ENCODE measurements at places on chromosomes 2 and 18. TPM values are rescaled to one million over a fixed set of nuclear protein-coding genes. Genes with fewer than 3 reads are reported as not detected.

THSD7B gene
- polyA plus RNA-seq: 0.13 TPM

MC4R gene
- not detected for polyA plus RNA-seq

MAP3K19 gene
- not detected for polyA plus RNA-seq

LOXHD1 gene
- polyA plus RNA-seq: not detected

CCDC102B gene
- 2.8 TPM for polyA plus RNA-seq

CYS1 gene
- polyA plus RNA-seq: 2.5 TPM

RTP5 gene
- not detected for polyA plus RNA-seq

SNTG2 gene
- polyA plus RNA-seq: 0.43 TPM

RPL31 gene
- polyA plus RNA-seq: 3,206 TPM

PPP4R1 gene
- 135 TPM for polyA plus RNA-seq

DRC1 gene
- 0.05 TPM for polyA plus RNA-seq

FAM228A gene
- polyA plus RNA-seq: 0.17 TPM

NCK2 gene
- polyA plus RNA-seq: 32.9 TPM

- DNase-seq: no peak
Measured at GRCh38 chr2:16647992-16648617, 17.5 kb downstream of the CYRIA start.

- DNase-seq: no peak
Measured at GRCh38 chr18:80074697-80075096, 34.4 kb upstream of the ADNP2 start.

DNA sequence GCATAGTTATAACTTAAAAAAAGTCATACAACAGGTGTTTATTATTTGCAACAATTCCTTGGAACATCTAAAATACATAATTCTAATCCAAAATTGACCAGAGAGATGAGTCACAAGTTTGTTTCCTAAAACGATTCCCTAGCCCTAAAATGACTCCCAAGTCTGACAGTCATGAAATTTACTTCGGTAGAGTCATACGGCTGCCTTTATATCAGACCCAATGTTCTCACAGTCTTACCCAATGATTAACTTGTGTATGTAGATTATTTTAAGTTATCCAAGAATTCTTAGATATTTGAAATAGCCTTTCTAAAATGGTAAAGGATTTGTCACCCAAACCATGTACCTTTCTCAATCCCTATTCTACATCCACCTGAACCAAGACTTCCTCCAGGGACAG lies 174.9 kb downstream of the LAMA1 start:
- no peak for DNase-seq

DNA sequence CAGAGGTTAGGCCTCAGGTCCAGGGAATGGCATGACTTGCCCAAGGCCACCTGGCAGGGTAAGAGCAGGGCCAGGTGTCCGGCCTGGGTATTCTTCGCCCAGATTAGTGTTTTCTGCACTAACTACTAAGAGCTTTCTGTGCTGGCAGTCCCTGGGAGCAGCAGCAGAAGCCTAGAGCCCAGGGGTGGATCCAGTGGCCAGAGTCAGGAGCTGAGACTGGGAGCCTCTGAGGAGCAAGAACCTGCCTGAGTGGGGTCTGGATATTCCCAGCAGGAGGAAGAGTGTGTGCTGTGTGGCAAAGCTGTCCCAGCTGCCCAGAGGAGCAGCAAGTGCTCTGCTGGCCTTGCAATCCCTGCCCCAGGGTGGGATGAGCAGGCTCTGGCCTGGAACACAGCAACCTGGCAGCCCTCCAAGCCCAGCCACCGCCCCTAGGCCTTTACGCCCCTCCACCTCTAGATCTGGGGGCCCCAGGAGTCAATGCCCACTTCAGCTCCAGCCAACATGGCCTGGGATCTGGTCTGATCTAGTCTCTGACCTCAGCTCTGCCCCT lies 30.7 kb upstream of the GPAT2 start:
- DNase-seq: no peak

- DNase-seq: no peak
Measured at GRCh38 chr2:203870941-203871340, 3.4 kb downstream of the CTLA4 start.

DNA sequence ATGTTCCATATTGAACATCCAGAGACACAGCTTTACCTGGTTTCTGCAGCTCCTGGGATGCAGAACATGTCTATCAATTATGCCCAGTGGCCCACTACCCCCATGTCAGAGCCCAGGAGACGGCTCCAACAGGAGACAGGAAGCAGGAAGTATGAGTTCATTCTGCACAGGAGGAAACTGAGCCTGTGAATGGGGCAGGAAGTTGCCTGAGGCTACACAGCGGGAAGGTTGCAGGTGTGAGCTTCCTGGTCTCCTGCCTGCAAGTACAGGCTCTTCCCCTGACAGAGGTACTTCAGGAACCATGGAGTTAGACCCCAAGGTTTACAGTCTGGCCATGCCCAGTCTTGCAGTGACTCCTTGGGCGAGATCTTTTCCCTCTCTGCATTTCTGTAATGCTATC lies 2.8 kb upstream of the BOK start:
- no peak for DNase-seq

DNA sequence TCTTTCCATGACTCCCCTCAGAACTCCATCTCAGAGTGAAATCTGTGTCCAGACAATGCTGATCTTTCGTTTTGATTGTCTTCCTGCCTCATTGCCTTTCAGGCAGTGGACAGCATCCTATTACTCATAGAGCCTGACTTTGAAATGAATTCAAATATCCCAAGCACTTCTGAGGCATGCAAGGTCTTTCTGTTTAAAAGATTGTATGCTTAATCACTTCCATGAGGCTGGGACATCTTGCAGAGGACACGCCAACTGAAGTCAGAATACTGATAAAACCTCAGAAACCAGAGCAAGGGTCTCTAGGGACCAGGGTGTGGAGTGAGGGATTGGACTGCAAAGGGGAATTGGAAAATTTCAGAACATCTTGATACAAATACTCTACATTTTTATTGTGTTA lies 836.5 kb upstream of the ID2 start:
- peak; percentile 81 for DNase-seq

- DNase-seq: no peak
Measured at GRCh38 chr2:130339885-130340745, 2.6 kb upstream of the IMP4 start.

GRCh38 chr2:168517816-168518215 lies 61.7 kb downstream of the CERS6 start:
- DNase-seq: no peak

- DNase-seq: no peak
Measured at GRCh38 chr2:134657650-134658250, 61.0 kb downstream of the TMEM163 start.

DNA sequence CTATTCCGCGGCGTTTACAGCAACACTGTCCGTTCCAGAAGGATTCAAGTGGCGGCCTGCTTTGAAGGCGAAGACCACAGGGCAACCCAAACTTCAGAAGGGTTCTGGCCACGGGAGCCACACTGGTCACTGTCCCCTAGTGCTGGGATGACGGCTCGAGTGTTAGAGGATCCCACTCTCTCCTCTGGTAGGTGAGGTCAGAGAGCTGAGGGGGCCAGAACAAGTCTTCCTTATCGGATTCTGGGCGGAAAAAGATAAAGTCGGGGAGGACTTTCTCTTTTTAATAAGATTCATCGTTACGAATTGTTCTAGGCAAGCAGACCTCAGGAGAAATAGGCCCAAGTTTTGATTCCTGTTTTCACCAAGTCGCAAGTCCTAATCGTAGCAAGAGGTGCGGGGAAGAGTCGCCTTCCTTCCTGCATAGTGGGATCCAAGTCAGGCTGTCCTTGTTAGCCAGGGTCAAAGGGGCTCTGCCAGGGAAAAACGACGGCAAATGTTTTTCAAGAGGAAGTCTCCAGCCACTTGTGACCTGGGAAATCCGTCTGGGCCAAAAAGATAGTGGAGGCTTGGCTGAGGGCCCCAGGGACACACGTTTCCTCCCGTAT lies 864 bp upstream of the MYL12A start:
- no peak for DNase-seq

GRCh38 chr18:57027190-57027708 lies 119.6 kb upstream of the BOD1L2 start:
- DNase-seq: no peak

DNA sequence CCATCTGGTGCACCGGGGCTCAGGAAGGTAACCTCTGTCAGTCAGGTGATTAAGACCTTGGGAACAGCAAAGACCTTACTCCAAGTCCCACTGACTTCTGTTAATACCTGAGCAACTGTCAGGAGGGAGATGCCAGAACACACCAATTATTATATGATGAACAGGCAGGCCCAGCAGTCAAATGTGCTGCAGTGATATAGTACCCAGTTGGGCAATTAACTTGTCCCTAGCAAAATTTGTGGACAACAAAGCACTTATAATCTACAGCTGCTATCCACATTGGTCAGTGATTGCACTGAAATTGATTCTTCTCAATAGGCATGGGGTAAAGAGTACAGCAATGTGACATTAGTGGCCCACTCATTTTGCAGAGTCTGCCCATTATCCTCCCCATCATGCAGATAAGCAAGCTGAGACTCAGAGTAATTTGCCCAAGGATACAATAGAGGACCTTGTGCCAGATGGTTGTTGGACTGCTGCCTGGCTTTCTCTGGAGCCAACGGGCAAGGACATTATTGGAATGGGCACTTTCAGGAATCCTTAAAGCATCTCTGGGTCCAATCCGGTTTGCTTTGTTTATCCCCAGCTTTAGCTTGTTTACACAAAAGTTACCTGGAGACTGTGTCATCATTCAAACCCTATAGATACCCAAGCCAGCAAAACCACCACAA lies 147.6 kb downstream of the CCBE1 start:
- no peak for DNase-seq

GRCh38 chr2:241813644-241814392 lies 4.8 kb downstream of the NEU4 start:
- no peak for DNase-seq

DNA sequence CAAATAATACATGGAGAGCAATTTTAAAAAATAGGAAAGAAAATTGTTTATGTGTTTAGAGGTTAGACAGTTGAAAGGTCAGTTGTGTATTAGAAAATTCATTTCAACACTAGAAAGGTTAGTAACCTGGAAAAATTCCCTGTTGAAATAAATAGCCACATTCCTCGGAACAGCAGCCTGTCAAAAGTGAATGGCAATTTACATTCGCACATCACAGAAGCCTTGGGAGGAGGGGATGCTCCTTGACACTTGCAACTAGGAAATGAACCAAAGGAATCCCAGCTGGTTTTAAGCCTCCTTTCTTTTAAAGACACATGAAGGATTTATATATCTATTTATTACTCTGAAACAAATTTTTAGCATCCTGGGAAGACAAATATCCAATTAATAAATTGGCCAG lies 653.5 kb upstream of the LRRTM4 start:
- no peak for DNase-seq

DNA sequence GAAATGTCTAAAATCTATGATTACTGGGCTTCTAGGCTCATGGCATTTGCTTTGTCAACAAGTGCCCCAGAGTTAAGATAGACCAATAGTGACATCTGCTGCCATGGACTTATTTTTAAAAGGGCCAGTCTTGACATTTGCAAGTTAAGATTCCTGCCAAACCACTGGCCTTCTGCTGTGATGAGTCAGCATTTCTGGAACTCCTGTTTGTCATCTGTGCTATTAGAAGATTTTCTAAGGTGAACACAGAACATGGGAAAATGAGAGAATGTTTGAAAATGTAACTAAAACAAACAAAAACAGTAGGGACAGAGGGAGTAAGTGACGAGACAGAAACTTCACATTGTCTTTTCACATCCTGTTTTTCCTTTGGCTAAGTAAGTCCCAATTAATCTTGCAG lies 93.7 kb upstream of the WDR75 start:
- DNase-seq: peak; percentile 79

DNA sequence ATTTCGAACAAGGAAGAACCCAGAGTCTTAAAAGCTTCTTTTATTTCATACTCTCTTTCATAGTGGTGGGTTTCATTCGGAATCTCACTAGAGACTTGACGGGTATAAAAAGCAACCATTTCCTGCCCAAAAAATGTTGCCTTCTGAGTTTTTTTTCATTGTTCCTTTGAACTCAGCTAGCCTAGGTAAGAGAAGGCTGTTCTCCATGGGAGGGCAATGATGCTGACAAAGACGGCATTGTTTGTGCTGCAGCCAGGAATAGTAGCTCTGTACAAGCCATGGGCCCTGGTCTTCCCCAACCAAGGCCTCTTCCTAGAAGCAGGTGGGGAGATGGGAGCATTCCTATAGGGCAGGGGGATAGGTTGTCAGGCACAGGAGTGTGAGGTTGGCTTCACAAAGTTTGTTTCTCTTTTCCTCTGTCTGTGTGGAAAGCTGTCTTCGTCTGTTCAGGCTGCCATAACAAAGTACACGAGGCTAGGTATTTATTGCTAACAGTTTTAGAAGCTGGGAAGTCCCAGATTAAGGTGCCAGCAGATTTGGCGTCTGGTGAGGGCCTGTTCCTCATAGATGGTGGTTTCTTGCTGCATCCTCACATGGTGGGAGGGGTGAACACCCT lies 405.1 kb downstream of the NBAS start:
- DNase-seq: no peak

- DNase-seq: no peak
Measured at GRCh38 chr2:122515731-122516290, 760.4 kb downstream of the TSN start.

- DNase-seq: no peak
Measured at GRCh38 chr2:164903204-164903603, 52.1 kb downstream of the SLC38A11 start.

DNA sequence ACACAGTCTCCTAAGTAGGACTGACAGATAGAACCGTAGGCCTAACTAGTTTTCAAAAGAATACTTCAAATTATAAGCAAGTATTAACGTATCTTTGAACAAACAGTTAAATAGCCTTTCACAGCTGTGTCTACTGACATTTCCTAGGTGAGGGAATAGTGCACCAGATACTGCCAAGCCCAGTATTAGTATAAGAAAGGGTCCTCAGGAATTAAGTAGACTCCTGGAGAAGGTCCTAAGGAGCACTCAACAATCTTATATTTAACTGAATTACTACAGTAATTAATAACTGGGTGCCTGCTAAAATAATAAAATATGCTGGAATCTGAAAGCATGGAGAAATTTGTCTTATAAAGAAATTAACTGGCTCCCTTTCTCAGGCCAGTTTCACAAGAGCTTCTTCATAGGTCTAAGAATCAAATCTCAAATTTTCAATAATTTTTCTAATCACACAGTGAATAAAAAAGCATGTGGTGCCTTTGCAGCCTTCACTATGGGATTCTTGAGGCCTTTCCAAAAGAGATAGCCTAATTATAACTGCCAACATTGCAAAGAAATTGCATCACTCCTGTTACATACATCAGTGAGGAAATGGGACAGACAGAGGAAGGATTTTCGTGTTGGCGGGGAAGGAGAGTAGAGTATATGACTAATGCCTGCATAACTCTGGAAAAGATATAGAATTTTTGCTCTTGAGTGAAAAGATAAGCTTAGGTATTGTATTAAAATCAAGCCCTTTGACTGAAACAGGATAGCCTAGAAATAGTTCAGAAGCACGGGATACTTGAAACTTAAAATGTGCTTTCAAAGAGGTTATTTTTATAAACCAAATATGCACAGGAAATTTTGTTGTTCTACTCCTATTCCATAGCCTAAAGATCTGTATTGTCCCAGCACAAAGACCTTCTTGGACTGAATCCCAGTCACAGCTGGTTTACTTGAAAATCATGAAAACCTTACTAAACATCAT lies 228.6 kb upstream of the STK17B start:
- DNase-seq: peak; percentile 63

DNA sequence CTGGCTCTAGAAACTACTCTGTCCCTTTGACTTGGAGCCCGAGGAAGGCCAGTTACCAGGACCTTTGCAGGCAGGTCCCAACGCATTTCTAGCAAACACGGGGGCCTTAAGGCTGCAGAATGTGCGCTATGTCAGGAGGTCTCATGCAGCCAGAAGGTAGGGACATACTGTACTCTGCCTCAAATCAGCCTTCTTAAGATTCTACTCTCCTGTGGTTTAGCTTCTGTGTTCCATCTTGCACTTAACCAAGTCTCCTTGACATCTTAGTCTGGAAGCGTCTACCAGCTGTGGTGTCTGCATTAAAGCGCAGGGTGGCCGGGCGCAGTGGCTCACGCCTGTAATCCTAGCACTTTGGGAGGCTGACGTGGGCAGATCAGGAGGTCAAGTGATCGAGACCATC lies 65.5 kb downstream of the STEAP3 start:
- DNase-seq: no peak

Data from BJ (cell line).